ENCODE measurements at places on chromosomes 4 and X. TPM values are rescaled to one million over a fixed set of nuclear protein-coding genes. Genes with fewer than 3 reads are reported as not detected.

The WDR17 gene
- 0.64 TPM for total RNA-seq

The P2RY4 gene
- total RNA-seq, result 0.13 TPM

The AVPR2 gene
- not detected for total RNA-seq

The CLGN gene
- total RNA-seq, result 3.0 TPM

The ZNF595 gene
- total RNA-seq, result 9.4 TPM

The SULT1B1 gene
- total RNA-seq, result 0.52 TPM

The APBB2 gene
- total RNA-seq, result 90.2 TPM

The MAGEB2 gene
- not detected for total RNA-seq

The CTSO gene
- 10.6 TPM for total RNA-seq

The IL21 gene
- not detected for total RNA-seq

The ARHGAP36 gene
- total RNA-seq, result not detected

The SLITRK4 gene
- 5.3 TPM for total RNA-seq

The RADX gene
- total RNA-seq, result 2.7 TPM

The JCHAIN gene
- 1.3 TPM for total RNA-seq

The SPACA5 gene
- total RNA-seq, result not detected

The ADH4 gene
- total RNA-seq, result not detected

The GPR143 gene
- 3.6 TPM for total RNA-seq

The HCFC1 gene
- 35.6 TPM for total RNA-seq

The NOX1 gene
- not detected for total RNA-seq

The PAGE2B gene
- total RNA-seq, result not detected

The PPEF1 gene
- total RNA-seq, result not detected

The KLKB1 gene
- not detected for total RNA-seq

The TLL1 gene
- total RNA-seq, result 0.08 TPM

The SLC38A5 gene
- 78.2 TPM for total RNA-seq

The VCX2 gene
- total RNA-seq, result not detected

The GAGE12E gene
- total RNA-seq, result not detected

The TXK gene
- not detected for total RNA-seq

The PI4K2B gene
- 14.3 TPM for total RNA-seq

The MYOZ2 gene
- 0.08 TPM for total RNA-seq

The CTAG1A gene
- not detected for total RNA-seq

The FGD1 gene
- 10.9 TPM for total RNA-seq

The FGFR3 gene
- 0.88 TPM for total RNA-seq

The TAF7L gene
- total RNA-seq, result 0.16 TPM

The NWD2 gene
- total RNA-seq, result not detected
